Fibroblast of skin of right biceps (primary cell): ENCODE measurements at places on chromosomes 5 and 9.

GRCh38 chr5:396531-396961, 46.4 kb upstream of the EXOC3 start:
- no peak for DNase-seq

DNA sequence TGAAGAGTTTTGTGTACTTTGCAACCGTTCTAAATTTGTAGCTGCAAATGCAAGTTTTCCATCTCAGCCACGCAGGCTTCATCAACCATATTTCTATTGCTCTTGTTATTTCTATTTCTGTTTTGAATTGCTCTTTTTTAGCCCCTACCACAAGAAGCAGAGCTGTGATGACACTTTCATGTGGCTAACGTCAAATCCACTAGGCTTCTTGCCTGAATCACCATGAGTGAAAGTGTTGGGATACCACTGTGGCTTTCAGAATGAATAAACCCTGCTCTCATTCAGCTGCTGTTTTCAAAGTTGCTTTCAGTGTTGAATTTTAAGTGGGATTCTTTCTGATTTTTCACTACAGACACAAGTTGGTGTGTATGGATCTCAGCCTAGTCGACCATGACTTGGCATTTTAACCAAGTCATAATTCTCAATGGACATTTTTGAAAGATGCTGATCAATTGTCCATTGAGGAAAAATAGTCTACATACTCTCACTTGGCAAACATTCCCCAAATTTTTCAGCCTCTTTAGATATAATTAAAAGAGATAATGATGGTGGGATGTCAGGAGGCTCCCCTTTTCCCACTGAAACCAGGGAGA, 41.0 kb upstream of the MTAP start:
- no peak for DNase-seq

DNA sequence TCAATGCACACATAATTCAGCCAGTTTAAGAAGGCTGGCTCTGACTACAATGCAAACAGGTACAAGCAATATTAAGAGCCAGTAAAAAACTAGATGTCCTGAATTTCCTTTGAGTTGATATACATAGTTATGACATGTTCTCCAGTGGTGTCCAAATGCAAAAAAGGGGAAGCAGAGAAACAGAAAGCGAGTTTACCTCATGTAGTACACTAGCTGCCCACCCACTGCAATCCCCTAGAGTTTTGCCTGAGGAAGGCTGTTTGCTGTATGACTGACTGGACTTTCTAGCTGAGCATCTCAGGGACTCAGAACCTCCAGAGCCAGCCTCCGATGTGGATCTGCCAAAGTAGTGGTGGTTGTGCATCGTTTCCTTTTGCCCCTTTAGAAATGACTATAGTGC, 44.8 kb upstream of the SLC1A3 start:
- DNase-seq = no peak

DNA sequence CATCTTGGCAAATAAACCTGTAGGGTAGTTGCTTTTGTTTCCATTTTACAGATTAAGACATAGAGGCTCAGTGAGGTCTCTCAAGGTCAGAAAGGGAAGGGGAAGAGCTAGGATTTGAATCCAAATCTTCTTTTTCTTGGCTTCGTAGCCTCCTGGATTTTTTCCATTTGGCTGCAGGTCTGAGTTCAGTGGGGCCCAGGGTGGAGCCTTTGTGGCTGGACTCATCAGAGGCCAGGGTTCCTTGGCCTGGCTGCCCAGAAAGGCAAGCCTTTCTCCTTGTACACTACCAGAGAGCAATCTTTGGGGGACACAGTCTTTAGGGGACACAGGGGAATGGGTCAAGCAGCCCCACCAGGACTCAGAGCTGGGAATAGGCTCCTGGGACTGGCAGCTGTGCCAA, 10.5 kb upstream of the TRAF1 start:
- DNase-seq = no peak

- no peak for DNase-seq
These were observed 183.9 kb upstream of the PPP1R26 start for GRCh38 chr9:135295551-135296300.

GRCh38 chr9:87206064-87206661, 258.9 kb upstream of the GAS1 start:
- DNase-seq = peak; percentile 93

DNA sequence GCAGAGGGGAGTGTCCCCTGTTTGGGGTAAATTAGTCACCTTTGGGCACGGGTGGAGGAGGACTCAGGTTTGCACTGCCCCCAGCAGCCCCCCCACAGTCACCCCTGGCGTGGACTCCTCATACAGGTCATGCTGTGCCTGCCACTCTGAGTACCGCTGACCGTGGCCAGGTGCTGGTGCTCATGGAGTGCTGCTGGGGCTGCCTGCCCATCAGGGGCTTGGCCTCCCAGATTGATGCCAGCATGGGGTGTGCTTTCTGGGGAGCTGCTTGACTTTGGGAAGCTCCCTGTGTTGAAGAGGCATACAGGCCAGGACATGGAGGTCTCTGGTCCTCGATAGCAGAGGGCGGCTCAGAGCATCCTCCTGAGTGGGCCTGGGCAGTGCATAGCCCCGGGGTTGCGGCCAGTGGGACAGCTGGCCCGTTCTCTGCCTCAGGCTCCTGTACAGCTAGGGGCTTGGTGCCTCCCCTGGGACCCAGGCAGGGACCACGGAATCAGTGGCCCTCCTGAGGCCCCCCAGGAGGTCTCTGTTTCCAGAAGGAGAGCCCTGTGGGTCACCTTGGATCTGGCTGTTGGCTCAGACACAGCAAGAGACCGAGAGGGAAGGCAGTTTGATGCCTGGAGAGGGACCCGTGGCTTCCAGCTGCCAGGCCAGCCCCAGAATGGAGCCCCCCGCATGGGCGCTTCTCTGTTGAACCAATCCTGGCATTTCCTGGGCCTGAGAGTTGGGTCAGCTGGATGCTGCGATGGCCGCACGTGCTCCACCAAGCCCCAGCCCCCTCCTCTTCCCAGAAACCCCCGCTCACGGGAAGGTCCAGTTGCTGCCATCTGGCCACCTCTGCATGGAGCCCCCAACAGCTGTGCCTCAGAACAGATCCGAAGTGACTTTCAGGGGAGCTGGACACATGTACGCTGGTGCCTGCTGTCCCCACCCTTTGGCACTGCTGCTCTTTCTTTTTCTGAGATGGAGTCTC, 6.1 kb upstream of the AJM1 start:
- DNase-seq = no peak

DNA sequence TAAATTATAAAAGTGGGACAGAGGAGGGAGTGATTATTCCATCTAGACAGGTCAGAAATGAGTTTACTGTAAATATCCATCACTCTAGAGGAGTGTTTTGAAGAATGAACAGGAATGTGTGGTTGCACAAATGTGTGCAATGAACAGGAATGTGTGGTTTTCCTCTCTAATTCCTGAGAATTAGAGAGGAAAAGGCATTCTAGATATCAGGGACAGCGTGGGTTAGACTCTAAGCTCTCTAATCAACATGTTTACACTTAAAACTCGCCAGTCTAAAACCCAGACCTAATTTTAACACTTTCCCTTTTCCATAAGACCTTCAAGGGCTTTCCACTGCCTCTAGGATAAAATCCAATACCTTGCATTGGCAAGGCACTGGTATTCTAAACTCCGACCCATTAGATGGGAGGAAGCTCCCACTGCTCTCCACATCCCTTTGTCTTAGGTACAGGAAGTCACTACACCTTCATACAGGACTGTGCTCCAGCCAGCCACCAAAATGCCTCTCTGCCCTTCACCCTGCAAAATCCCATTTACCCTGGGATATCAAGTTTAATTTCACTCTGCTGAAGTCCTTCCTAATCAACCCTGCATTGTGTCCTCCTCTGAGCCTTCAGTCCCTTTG, 67.9 kb downstream of the NFIB start:
- peak; percentile 82 for DNase-seq

- DNase-seq = no peak
These were observed 80.9 kb upstream of the ISL1 start for GRCh38 chr5:51302343-51302742.

- no peak for DNase-seq
These were observed 333.3 kb downstream of the AGTPBP1 start for GRCh38 chr9:85408494-85408893.

DNA sequence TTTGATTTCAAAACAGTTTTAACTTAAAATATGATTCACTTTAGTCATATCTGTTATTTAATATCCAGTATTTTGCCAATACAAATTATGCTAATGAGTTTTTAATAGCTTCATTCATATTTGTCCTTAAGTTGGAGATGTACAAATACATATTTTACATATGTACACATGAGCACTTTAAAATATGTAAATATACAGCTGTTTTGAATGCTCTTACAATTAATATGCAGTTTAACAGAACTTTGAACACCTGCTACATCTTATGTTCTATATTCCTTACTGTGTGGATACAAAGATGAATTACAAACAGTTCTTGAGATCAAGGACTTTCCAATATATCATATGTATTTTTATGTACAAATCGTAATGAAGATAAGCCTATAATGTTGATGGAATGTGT, 74.0 kb downstream of the CHSY3 start:
- DNase-seq = no peak

DNA sequence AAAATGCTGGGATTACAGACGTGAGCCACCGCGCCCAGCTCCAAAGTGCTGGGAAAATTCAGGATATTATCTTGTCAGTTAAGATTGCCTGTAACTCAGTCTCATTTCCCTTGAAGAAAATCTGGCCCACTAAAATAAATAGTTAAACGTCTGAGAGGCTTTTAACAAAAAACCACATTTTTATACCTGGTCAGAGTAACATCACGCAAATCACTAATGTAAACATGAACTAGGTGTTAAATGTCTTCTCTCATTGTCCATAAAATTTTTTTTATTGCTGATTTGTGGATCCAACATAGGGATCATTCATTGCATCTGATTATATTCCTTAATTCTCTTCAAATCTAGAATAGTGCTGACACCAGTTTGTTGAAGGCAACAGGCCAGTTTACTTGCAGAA, 22.3 kb downstream of the CNOT6 start:
- no peak for DNase-seq

- DNase-seq = no peak
These were observed 16.9 kb downstream of the TLE4 start for GRCh38 chr9:79588488-79589223.

DNA sequence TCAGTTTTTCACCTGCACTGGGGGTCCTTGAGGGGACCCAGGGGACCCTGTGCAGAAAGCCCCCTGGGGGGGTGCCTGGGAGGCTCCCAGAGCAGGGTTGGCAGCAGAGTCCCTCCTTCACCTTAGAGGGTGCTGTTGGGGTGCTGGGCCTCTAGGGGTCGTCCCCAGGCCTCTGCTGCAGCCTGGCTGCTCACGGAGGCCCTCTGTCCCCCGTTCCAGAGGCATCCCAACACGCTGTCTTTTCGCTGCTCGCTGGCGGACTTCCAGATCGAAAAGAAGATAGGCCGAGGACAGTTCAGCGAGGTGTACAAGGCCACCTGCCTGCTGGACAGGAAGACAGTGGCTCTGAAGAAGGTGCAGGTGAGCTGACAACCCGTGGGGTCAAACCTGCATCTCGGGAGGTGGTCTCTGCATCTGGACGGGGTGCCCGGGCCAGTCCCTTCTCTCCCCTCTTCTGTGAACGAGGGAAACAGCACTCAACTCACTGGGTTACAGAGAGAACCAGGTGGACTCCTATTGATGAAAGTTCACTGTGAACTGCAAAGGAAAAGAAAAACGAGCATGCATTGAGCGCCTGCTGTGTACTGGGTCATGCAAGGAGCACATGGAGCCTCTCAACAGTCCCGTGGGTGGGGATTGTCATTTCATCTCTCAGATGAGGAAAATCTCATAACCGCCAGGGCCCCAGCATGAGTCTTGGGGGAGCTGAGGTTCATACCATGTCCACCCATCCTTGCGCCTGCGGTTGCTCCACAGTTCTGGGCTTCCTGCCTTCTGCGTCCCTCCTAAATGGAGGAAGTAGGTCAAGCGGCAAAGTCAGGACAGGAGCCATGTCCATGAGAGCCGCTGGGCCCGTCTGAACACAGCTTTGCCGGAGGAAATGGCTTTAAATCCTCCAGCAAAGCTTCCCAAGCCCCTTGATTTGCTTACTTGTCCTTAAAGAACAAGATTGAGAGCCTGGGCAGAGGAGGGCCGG, 54.8 kb downstream of the NEK6 start:
- DNase-seq = no peak

DNA sequence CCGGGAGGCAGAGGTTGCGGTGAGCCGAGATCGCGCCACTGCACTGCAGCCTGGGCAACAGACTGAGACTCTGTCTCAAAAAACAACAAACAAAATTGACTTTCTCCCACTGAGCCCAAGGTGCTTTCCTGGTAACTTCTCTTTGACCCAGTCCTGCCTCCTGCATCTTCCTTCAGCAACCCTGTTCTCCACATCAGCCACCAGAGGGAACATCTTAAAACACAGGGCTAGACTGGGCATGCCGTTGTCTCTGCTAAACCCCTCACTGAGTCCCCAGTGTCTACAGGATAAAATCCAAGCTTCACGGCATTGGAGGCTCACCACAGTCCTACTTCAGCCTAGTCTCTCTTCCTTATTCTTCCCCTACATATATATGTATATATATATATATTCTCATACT, 39.8 kb upstream of the KCNMB1 start:
- peak; percentile 17 for DNase-seq

GRCh38 chr5:77356740-77357139, 135.4 kb downstream of the WDR41 start:
- peak; percentile 54 for DNase-seq

GRCh38 chr9:98410185-98410697, 154.8 kb upstream of the TBC1D2 start:
- peak; percentile 77 for DNase-seq

- no peak for DNase-seq
These were observed 238.3 kb downstream of the EBF1 start for GRCh38 chr5:158861366-158861765.

DNA sequence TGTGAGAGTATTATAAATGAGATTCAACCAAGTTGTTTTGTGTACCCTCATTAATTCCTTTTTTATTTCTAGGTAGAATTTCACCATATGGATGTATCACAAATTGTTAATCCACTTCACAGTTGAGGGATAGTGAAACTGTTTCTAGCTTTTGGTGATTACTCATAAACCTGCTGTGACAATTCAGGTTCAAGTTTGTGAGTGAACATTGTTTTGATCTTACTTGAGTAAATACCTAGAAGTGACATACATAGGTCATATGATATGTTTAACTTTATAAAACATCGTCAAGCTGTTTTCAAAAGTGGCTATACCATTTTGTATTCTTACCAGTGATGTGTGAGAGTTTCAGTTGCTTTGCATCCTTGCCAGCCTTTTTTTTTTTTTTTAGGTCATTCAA, 112.9 kb downstream of the CAMK4 start:
- no peak for DNase-seq
